ENCODE measurements at places on chromosomes 7 and 10. TPM values are rescaled to one million over a fixed set of nuclear protein-coding genes. Genes with fewer than 3 reads are reported as not detected.
A peak's percentile ranks its signal among the peaks of the same experiment; 100 is the strongest.

DNA sequence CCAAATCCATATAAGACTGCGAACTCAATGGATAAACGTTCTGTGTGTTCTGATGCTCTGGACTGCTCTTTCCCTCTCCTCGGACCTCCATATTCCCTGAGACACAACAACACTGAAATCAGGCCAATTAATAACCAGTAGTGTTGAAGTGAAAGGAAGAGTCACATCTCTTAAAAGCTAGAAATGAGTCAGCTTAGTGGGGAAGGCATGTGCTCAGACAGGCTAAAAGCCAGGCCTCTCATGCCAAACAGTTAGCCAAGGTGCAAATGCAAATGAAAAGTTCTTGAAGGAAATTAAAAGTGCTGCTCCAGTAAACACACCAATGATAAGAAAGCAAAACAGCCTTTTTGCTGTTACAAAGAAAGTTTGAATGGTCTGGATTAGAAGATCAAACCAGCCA, 29.3 kb downstream of the TNS3 start:
- no peak overlapping the region for H3K4me3 ChIP-seq
- H3K27me3 ChIP-seq: peaks cover 32% of the 10 kb centered on the region
- no peaks in the 10 kb centered on the region for H3K4me1 ChIP-seq
- H3K27ac ChIP-seq: no peak overlapping the region

DNA sequence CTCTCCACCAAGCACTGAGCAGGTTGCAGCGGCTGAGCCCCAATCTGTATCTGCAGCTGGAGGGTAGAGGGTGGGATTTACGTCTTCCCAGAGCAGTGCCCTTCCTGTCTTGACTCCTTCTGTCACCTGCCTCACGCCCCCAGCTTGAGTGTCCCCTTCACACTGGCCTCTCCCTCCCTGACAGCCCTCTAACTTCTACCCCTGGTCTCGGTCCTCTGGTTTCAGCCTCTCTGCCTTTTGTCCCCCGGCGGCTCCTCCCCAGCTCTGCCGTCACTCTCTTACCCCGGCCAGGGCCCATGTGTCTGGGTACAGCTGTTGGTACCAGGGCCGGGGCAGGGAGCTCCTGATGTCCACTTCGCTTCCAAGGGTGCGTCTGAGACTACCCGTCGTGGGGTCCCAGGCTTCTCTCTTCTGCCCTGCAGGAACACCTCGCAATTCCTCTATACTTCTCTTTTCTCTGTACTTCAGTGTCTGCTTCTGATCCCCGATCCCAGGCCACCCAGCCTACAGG, 654 bp downstream of the MUC3A start:
- no peak for DNase-seq
- H3K27me3 ChIP-seq: peaks cover 33% of the 10 kb centered on the region
- no peak overlapping the region for H3K4me3 ChIP-seq

GRCh38 chr10:75276069-75276872, 40.5 kb upstream of the COMTD1 start:
- H3K27me3 ChIP-seq: peaks cover 21% of the 10 kb centered on the region
- H3K27ac ChIP-seq: no peak overlapping the region
- no peaks in the 10 kb centered on the region for H3K36me3 ChIP-seq
- H3K4me1 ChIP-seq: no peaks in the 10 kb centered on the region

DNA sequence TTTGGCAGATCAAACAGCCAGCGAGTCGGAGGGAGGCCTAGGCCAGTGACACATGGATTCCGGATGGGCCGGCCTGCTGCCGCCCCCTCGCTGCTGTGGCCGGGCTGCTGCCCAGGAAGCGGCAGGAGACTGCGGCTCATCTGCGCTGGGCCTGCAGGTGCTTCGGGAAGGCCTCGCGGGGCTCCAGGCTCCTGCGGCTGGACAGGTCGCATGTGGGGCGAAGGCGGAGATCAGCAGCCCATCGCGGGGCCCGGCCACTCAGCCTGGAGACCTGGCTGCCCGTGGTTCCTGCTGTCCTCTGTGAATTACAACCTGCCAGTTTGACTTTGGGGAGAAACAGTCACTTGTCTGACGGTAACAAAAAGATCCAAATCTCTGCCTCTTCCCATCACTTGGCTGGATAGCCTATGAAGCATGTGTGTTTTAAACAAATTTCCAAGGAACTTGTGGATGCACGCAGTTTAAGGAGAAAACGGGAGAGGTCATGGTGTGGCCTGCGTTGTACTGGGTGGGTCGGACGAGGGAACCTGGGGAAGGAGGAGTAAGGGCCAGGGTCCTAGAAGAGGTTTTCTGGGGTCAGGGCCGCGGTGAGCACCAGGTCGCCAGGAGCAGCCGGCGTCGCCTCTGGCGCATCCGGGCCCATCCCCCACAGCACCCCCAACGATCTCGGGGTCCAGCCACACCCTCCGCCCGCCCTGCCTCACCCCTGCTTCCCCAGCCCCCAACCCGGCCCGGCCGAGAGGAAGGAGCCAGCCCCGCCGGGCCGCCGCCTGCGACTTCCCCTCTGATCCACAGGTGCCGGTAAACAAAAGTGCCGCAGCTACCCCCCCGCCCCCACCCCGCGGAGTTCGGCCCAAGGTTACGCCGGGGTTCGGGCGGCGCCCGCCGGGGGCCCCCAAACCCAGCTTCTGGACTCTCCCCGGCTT, 1.6 kb downstream of the SPOCK2 start:
- no peaks in the 10 kb centered on the region for H3K27me3 ChIP-seq
- H3K4me1 ChIP-seq: peaks cover 28% of the 10 kb centered on the region
- H3K4me3 ChIP-seq: no peak overlapping the region
- no peak overlapping the region for H3K27ac ChIP-seq
- peak; percentile 37 for DNase-seq

GRCh38 chr7:24866004-24866615, 108.8 kb upstream of the GSDME start:
- H3K27me3 ChIP-seq: no peaks in the 10 kb centered on the region
- H3K4me1 ChIP-seq: peaks cover 9% of the 10 kb centered on the region
- no peak overlapping the region for H3K27ac ChIP-seq
- H3K36me3 ChIP-seq: peaks cover 71% of the 10 kb centered on the region
- no peak overlapping the region for H3K4me3 ChIP-seq

DNA sequence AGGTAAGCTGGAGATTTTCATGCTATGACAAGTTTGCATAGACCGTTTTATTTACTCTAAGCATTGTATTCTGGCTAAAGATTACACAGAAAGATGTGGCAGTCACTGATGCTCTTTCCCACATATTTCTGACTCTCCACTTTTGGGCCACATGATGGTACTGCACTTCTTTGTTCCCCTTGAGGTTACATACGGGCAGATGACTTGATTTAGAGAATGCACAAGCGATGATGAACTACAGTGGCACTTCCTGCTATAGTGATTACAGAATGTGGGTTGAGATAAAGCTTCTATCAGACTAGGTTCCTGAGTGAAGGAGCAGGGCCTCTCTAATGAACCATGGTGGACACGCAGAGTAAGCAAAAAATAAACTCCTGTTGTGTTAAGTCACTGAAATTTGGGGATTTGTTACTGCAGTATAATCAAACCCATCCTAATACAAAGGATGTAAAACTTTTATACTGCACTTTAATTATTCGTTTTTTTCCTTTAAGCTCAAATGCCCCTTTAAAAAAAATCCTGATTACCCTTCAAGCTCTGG, 177.9 kb downstream of the TAX1BP1 start:
- no peak overlapping the region for H3K4me3 ChIP-seq
- no peaks in the 10 kb centered on the region for H3K36me3 ChIP-seq
- no peaks in the 10 kb centered on the region for H3K4me1 ChIP-seq
- no peak for DNase-seq

GRCh38 chr10:98405422-98405821, 9.6 kb downstream of the PYROXD2 start:
- no peak overlapping the region for H3K27ac ChIP-seq
- DNase-seq: no peak
- no peaks in the 10 kb centered on the region for H3K27me3 ChIP-seq
- peaks cover 2% of the 10 kb centered on the region for H3K4me1 ChIP-seq
- no peaks in the 10 kb centered on the region for H3K36me3 ChIP-seq

- H3K36me3 ChIP-seq: no peaks in the 10 kb centered on the region
- peaks cover 6% of the 10 kb centered on the region for H3K27me3 ChIP-seq
- DNase-seq: no peak
- no peak overlapping the region for H3K27ac ChIP-seq
Observed at GRCh38 chr7:91352091-91352490, 87.9 kb downstream of the FZD1 start.

GRCh38 chr7:98998821-98999725, 120.7 kb downstream of the TRRAP start:
- H3K36me3 ChIP-seq: peaks cover 86% of the 10 kb centered on the region
- no peak overlapping the region for H3K4me3 ChIP-seq
- no peaks in the 10 kb centered on the region for H3K27me3 ChIP-seq
- DNase-seq: no peak
- H3K4me1 ChIP-seq: peaks cover 3% of the 10 kb centered on the region

- H3K27me3 ChIP-seq: no peaks in the 10 kb centered on the region
- no peaks in the 10 kb centered on the region for H3K4me1 ChIP-seq
- peaks cover 68% of the 10 kb centered on the region for H3K36me3 ChIP-seq
- H3K4me3 ChIP-seq: no peak overlapping the region
Observed at GRCh38 chr7:107614425-107614824, 34.4 kb downstream of the BCAP29 start.

DNA sequence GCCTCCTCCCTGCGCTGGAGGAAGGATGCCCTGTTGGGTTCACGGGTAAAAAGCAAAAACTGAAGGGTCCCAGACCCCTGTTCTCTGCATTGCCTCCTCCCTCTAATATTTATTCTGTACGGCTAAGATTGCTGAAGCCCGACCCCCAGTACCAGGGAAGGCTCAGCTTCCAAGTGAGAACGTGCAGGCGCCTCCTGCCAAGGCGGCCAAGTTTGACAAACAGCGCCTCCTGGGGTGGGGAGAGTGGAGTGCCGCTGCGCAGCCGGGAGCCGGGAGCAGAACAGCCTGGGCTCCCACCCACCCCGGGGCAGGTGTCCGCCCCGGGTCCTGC, 4.7 kb upstream of the EBF3 start:
- H3K36me3 ChIP-seq: no peaks in the 10 kb centered on the region
- DNase-seq: no peak
- peaks cover 21% of the 10 kb centered on the region for H3K27me3 ChIP-seq

Gene RHEB
- 230 TPM for polyA plus RNA-seq

Gene ARHGAP22
- 19.3 TPM for polyA plus RNA-seq

Gene GALNT17
- polyA plus RNA-seq: not detected

Gene GLI3
- polyA plus RNA-seq: not detected

Gene CAMK2B
- 0.08 TPM for polyA plus RNA-seq

Data from K562 (cell line).